ENCODE measurements at places on chromosomes 6 and 20.
A peak's percentile ranks its signal among the peaks of the same experiment; 100 is the strongest.

DNA sequence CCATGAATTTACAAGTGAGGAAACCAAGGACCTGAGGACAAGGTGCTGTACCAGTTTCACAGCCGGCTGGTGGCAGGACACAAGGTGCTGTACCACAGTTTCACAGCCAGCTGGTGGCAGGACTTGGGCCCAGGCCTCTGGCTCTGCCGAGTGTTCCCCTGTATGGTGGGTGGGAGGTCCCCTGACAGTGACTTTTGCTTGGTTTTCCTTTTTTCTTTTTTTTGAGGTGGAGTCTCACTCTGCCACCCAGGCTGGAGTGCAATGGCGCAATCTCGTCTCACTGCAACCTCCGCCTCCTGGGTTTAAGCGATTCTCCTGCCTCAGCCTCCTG lies 212.4 kb downstream of the LY86 start:
- no peak for DNase-seq

DNA sequence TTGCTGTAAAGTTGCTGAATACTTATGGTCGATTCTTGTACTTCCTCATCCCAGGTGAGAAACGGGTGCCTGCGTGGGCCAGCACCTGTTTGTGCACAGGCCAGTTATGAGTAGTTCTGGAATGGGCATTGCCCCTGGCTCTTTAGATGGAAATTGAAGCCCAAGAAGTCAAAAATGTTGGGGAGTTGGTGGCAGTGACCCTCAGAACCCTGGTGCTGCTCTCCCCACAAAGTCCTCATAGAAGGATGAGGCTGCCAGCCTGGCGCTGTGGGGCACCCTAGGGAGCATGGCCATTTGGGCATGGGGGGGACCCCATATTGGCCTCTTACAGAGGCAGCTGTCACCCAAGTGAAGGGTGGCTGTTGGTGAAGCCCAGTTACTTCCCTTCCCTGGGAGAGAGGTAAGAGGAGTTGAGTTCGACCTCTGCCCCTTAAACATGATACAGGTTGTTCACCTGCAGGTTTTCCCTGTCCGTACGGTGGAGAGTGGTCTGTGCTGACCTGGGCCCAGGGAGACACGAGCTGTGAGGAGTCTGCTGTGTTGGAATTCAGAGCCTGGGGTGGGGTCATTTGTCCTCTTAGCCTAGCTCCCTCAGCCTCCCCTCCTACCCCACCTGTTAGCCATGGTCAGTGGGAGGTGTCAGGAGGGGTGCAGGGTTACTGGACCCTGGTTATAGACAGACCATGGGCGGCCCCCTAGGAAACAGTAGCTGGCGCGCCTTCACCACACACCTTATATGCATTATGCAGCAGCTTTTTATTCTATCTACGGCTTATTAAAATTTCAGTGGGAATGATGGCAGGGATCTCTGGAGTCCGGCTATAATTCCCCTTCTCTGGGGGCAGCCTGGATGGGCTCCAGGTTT lies 4.9 kb downstream of the HMGA1 start:
- DNase-seq: no peak

- no peak for DNase-seq
Observed at GRCh38 chr6:167398214-167399050, 73.5 kb downstream of the TTLL2 start.

DNA sequence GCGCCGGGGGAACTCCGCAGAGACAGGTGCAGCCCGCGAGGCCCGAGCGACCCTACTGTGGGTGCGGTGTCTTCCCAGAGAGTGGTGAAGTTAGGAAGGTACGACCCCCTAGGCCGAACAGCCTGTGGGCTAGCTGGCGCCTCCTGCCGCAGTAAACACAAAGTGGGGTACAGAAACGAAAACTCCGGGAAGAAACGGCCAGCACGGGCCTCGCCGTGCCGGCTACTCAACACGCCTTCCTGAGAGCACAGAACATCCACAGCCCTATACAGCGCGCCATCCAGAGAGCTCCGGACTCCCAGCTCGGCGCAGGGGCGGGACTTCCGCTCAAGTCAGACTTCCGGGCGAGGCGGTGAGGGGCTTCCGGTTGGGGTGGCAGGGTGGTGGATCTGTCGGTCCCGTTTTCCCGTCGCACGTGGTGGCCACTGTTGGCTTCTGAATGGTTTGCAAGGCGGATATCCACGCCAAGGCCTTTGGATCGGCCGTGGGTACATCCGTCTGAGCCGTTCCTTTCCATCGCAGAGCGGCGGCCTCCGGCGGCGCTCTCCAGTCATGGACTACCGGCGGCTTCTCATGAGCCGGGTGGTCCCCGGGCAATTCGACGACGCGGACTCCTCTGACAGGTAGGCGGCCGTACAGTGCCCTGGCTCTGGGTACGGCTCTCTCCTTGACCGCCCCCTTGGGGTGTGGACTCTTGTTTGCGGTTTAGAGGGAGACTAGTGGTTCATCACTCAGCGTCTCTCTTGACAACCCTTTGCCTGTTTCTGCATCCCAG lies at the start of the genes CAGE1 and RIOK1:
TSS of gene CAGE1 (minus strand) at position 292 of the 775 bp plus-strand sequence. CDS start 2,569 bp downstream, outside the sequence.
TSS of gene RIOK1 (plus strand) at position 358 of the 775 bp plus-strand sequence. CDS start at position 553, 195 bp downstream.
- peak; percentile 97 for DNase-seq

GRCh38 chr6:14881398-14881797 lies 364.5 kb upstream of the JARID2 start:
- DNase-seq: no peak

DNA sequence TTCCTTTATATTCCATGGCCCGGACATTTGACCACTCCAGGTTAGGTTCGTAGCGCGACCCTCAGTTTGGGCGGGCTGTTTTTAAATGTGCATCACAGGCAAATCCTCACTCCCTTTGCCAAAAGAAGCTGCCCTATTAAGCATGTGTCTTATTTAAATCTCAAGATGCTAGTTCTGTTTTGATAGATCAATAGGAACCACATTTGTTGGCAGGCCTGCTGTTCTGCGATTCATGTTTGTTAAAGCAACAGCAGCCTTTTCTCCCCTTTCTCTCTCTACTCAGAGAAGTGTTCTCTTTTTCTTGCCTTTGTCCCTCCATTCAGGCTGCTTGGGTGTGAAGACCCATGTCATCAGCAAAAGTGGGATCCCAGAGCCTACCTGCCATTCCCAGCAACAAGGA lies 212.0 kb upstream of the SSTR4 start:
- no peak for DNase-seq

GRCh38 chr6:18160911-18161310 lies 5.7 kb downstream of the KDM1B start:
- no peak for DNase-seq

- DNase-seq: no peak
Observed at GRCh38 chr6:150741633-150742200, 123.8 kb upstream of the MTHFD1L start.

GRCh38 chr6:105650347-105650746 lies 247.5 kb upstream of the PREP start:
- no peak for DNase-seq

Measured in testis (tissue), 5 donors.